ENCODE measurements at places on chromosomes 2 and 18.

GRCh38 chr2:28322456-28322855, 70.2 kb upstream of the FOSL2 start:
- no peak for DNase-seq

GRCh38 chr2:231877533-231878456, 48.4 kb downstream of the NPPC start:
- DNase-seq: no peak

DNA sequence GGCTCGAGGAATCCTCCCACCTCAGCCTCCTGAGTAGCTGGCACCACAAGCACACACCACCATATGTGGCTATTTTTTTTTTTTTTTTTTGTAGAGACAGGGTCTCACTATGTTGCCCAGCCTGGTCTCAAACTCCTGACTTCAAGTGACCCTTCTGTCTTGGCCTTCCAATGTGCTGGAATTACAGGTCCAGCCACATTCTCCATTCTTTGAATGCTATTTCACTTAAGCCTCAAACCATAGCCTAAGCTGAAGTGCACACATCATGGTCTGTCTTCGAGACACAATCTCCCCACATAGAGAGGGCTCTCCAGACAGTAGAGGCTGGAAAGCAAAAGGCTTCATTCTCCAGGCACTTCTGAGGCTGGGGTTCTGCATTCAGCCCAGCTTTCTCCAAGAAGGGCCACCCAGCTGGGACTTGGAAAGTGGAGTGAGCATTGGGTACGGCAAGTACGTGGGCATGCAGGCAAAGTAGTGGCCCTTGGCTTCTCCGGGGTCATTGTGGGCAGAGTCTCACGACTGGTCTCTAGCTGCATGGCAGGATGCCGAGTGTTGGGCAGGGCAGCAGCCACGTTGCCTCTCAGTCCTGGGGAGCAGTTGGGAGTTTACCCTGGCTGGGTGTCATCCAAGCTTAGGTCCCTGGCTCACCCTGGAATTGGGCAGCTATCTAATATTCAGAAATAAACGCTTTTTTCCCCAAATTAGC, 78.2 kb upstream of the SMAD7 start:
- DNase-seq: no peak

DNA sequence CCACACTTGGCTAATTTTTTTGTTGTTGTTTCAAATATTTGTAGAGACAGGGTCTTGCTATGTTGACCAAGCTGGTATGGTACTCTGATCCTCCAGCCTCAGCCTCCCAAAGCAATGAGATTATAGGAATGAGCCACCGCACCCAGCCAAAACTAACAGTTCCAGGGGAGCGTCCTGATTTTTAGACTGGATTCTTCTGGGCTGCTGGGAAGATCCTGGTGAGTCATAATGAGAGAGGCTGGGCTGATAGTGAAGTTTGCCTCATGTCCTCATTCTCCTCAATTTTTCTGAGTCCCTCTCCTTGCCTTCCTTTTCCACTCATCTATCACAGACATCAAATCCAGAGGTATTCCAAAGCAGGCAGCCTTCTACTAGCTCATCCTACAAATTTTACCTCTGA, 81.3 kb downstream of the VSNL1 start:
- DNase-seq: no peak

DNA sequence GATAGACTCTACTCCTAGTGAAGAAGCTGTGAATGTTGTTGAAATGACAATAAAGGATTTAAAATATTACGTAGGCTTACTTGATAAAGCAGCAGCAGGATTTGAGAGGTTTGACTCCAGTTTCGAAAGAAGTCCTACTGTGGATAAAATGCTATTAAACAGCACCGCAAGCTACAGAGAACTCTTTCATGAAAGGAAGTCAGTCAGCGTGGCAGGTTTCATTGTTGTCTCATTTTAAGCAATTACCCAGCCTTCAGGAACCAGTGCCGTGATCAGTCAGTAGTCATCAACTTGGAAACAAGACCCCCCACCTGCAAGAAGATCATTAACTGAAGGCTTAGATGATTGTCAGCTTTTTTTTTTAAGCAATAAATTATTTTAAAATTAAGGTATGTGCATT, 14.0 kb downstream of the USP14 start:
- DNase-seq: no peak

DNA sequence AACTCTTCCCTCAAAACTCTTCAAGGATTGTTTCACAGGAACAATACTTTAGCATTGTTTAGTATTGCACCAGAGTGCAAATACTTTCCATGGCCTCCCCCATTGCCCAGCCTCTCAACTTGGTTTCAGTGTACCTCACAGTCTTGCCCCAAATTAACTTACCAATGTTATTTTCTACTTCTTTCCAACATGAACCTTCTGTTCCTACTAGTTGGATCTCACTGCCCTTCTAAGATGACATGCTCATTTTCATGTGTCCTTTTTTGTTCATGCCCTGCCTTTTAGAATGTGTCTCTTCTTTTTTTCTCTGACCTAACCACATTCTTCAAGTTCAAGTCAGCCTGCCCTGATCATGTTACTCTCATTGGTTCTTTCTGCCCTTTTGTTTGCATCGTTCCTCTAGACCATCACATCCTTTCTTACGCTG, 4.1 kb downstream of the SPATS2L start:
- DNase-seq: no peak

DNA sequence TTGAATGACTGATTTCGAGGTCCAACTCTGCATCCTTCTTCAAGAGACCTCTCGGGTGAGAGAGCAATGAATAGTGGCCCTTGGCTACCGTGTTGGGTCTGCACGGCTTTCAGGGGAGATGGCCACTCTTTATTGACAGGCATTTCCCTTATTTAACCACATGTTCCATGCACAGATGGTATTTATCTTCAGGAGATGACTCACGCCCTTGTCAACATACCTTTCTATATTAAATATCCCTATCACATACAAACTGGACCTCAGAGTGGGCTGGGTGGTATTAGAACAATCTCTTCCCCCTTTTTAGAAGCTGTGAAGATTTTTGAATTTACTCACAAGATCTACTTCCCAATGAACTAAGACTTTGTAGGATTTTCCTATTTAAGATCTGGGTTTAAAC, 109.6 kb upstream of the CDC42EP3 start:
- no peak for DNase-seq

GRCh38 chr2:206240327-206240726, 34.1 kb upstream of the ZDBF2 start:
- no peak for DNase-seq

DNA sequence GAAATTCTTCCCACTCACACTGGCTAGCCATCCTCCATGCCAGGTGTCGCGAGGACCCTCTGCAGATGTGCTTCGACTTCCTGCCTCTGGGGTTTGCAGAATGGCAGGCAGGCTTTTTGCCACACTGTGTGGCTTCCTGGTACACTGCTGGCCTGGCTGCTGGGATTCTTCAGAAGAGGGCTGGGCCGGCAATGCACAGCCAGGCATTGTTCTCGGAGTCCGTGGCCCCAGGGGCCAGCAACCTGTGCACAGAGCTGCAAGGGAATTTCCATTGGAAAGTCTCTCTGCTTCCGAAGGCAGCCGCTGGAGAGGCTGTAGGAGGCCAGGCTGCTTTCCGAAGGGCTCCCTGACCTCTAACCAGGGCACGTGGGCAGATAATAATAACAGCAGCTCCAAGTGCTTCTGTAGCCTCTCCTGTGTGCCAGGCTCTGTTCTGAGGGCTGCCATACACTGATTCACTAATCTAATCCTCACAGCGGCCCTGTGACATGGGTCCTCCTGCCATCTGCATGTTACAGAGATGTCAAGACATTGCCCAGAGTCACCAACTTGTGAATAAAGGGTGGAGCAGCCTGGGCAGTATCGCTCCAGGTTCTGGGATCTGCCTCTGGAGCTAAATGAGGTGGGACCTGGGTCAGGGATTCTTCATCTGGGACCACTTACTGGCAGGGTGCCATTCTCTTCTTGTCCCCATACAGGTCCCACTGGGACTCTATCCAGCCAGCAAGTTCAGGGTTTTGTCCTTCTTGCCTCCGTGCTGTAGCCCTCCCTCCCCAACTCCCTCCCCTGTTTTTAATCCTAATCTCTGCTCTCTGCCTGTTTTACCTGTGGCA, 5.0 kb downstream of the LDLRAD4 start:
- peak; percentile 63 for DNase-seq

DNA sequence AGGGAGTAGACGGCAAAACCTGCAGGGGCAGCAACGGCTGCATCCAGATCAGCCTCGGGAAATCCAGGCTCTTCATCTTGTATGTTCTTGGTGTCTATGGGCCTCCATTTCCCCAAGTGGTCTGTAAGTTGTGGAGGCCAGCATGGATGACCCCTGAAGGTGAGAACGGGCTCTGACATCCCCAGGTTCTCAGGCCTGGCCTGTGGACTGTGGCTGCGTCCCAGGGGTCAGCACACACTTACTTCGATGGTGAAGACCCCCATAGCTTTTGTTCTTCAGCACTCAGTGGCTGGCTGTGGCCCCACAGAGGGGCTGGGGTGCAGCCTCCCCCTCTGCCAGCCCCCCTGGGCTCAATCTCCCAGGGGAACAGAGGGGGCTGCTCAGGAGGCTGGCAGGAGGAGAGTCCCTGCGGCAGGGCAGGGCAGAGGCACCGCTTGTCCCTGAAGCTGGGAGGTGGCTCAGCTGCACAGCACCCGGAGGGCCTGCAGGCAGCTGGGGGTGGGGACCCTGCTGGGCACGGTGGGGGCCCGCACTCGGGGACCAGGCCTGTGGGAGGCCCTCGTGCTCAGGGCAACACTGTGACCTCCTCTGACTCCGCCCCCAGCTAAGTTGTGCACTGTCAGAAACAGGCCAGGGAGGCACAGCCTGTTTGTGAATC, 3.8 kb downstream of the SLC66A3 start:
- no peak for DNase-seq
